Activated T-helper 2 cell treated with anti-CD3 and anti-CD28 coated beads, Interferon-gamma antibody, Interleukin-2, Interleukin-4, amounts not matched to agents 10 μg/mL and 5 μg/mL and 100 μg/mL, durations not matched to agents 14 hours and 24 hours and 36 hours (primary cell): ENCODE measurements at places on chromosomes 5 and 9. TPM values are rescaled to one million over a fixed set of nuclear protein-coding genes. Genes with fewer than 3 reads are reported as not detected.

DNA sequence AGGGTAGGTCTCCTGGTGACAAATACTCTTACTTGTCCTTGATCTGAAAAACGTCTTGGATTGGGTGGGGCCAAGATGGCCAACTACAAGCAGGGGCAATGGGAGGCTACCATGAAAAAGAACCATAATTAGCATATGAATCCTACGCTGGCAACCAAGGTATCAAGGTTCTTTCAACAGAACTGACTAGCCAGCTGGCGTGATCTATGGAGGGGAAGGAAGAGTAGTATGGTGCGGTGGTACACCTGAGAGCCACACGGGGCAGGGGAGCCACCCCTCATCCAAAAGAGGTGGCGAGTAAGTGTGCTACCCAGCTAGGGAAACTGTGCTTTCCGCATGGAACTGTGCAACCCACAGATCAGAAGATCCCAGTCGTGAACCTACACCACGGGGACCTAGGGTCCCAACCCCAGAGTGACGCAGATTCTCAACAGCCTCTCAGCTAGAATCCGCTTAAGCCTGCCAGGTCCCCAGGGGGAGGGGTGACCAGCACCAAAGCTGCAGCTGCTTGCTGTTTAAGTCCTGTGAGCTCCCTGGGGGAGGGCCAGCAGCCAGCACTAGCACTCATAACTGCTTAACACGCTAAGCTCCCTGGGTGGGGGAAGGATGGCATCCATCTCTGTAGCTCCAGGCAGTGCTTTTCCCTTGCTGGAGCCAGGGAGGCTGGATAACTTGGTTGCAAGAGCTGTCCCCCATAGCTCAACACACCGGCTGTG is 334.8 kb downstream of the FBXL17 start:
- no peaks in the 10 kb centered on the region for H3K4me1 ChIP-seq
- H3K27ac ChIP-seq, result no peak overlapping the region
- H3K4me3 ChIP-seq, result no peak overlapping the region
- peaks cover 3% of the 10 kb centered on the region for H3K36me3 ChIP-seq

The SCAMP1 gene
- total RNA-seq, result 17.1 and 17.7 TPM in 2 replicates

- peaks cover 19% of the 10 kb centered on the region for H3K4me1 ChIP-seq
- DNase-seq, result peak; percentile 15
- peak overlapping the region; percentile 99 for H3K27ac ChIP-seq
- peak overlapping the region; percentile 98 for H3K4me3 ChIP-seq
These were observed 616 bp downstream of the ABL1 start for GRCh38 chr9:130835441-130836298.

GRCh38 chr5:151015974-151016587 is 4.3 kb upstream of the GPX3 start:
- no peak for DNase-seq
- H3K4me1 ChIP-seq, result peaks cover 8% of the 10 kb centered on the region
- no peak overlapping the region for H3K27ac ChIP-seq
- no peak overlapping the region for H3K4me3 ChIP-seq

DNA sequence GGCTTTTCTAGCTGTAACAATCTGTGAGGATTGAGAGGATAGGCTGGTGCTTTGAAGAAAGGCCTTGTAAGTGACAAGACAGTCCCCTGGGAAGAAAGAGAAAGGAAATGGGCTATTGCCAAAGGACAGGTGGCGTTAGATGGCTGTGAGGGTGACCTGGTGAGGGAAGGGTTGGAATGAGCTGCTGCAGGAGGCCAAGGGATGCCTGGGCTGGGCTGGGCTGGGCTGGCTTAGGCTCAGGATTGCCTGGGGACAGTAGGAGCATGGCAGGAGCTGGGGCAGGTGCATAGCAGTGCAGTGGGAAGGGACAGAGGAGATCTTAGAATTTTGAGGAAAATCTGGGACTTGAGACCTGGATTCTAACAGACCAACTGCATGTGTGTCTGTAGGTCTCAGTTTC is 9.7 kb upstream of the MYOZ3 start:
- no peaks in the 10 kb centered on the region for H3K36me3 ChIP-seq
- no peak overlapping the region for H3K4me3 ChIP-seq
- H3K27me3 ChIP-seq, result peaks cover 7% of the 10 kb centered on the region
- peaks cover 2% of the 10 kb centered on the region for H3K4me1 ChIP-seq
- no peak for DNase-seq
- no peak overlapping the region for H3K27ac ChIP-seq

- no peaks in the 10 kb centered on the region for H3K36me3 ChIP-seq
- H3K4me3 ChIP-seq, result no peak overlapping the region
- no peak overlapping the region for H3K27ac ChIP-seq
- no peaks in the 10 kb centered on the region for H3K4me1 ChIP-seq
- DNase-seq, result no peak
These were observed 78.4 kb downstream of the FRMD3 start for GRCh38 chr9:83459830-83460229.

DNA sequence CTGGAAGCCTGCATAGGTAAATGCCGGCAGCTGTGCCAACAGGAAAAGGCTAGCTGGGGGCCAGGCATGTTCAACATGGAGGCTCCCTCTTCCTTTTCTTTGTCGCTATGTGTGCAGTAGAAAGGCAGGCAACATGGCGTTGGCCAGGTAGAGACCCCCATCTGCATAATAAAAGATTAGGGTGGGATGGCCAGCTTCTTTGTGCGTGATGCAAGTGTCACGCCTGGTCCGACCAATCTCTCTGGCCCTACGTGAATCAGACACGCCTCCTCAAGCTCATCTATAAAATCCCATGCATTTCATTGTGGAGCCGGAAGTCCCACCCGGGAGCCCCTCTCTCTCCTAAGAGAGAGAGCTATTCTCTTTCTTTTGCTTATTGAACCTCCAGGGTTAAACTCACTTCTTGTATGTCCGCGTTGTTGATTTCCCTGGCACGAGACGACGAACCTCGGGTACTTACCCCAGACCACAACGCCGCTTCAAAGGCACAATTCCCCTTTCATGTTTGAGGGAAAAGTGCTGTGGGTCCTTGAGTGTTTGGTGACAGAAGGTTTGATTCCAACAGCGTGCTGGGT is 25.0 kb upstream of the C5orf47 start:
- no peak overlapping the region for H3K4me3 ChIP-seq
- no peak for DNase-seq
- no peaks in the 10 kb centered on the region for H3K4me1 ChIP-seq

DNA sequence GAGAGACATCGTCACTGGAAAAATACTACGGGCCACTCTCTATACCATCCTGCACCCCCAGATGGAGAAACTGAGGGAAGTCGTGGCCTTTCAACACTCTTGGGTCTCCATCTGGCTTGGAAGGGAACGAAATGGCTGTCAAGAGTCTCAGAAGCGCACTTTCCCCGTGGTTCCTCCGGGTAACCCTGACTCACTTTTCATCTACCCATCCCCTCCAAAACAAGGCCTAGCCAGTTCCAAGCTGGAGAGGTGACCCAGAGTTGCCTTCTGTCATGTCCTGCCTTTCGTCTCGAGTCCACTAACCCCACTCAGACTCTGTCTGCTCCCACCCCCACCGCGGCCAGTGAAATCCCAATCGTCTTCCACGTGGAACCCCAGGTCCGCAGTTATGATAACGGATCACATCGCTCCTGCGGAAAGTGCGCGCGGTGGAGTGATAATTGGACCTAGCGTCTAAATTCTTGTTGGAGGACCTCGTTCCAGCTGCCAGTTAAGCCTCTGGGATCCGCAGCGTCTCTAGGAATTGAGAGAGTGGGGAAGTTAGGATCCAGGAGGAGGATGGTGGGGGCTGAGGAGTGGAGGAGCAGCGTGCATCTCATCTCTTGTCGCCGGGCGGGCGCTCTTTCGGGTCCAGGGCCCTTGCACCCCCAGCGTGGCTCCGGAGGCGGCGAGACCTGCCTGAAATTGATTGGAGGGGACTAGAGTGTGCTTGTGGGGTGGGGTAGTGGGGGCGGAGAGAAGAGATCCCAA is 4.6 kb downstream of the CDKN2A start:
- peaks cover 23% of the 10 kb centered on the region for H3K36me3 ChIP-seq
- DNase-seq, result no peak
- H3K27me3 ChIP-seq, result peaks cover 42% of the 10 kb centered on the region
- peaks cover 36% of the 10 kb centered on the region for H3K4me1 ChIP-seq
- H3K4me3 ChIP-seq, result no peak overlapping the region

- H3K27me3 ChIP-seq, result no peaks in the 10 kb centered on the region
- H3K4me3 ChIP-seq, result no peak overlapping the region
- peaks cover 54% of the 10 kb centered on the region for H3K4me1 ChIP-seq
- no peak overlapping the region for H3K27ac ChIP-seq
- DNase-seq, result no peak
These were observed 16.3 kb downstream of the TNFSF8 start for GRCh38 chr9:114914139-114914538.

- no peak overlapping the region for H3K27ac ChIP-seq
- no peak overlapping the region for H3K4me3 ChIP-seq
- H3K27me3 ChIP-seq, result peaks cover 11% of the 10 kb centered on the region
- no peaks in the 10 kb centered on the region for H3K36me3 ChIP-seq
- no peak for DNase-seq
These were observed 65.0 kb upstream of the DAP start for GRCh38 chr5:10825897-10826644.

DNA sequence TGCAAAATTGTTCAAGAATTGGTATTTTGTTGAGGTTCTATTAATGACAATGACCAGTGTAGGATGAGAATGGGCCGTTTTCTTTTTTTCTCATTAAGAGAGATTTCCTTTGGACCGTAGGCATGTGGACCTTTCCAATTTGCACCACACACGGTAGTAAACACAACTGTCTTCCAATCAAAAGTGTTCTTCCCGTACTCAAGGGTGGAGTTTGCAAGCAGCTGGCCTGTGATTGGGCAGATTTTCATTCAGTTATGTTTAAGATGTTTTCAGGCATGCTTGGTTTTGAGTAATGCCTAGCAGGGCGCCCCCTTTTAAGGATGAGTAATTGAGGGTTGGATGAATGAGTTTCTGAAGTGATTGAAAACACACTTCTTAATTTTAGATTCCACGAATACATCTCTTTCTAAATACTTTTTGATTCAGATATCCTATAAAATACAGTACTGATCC is 2.5 kb downstream of the KDM3B start:
- DNase-seq, result peak; percentile 47
- peaks cover 31% of the 10 kb centered on the region for H3K36me3 ChIP-seq
- H3K4me1 ChIP-seq, result peaks cover 36% of the 10 kb centered on the region
- peak overlapping the region; percentile 82 for H3K27ac ChIP-seq

GRCh38 chr5:51734677-51735076 is 351.4 kb downstream of the ISL1 start:
- DNase-seq, result no peak
- no peaks in the 10 kb centered on the region for H3K4me1 ChIP-seq
- no peak overlapping the region for H3K4me3 ChIP-seq
- no peak overlapping the region for H3K27ac ChIP-seq

- H3K27me3 ChIP-seq, result no peaks in the 10 kb centered on the region
- H3K4me1 ChIP-seq, result no peaks in the 10 kb centered on the region
- H3K27ac ChIP-seq, result no peak overlapping the region
- no peaks in the 10 kb centered on the region for H3K36me3 ChIP-seq
These were observed 64.0 kb upstream of the TUSC1 start for GRCh38 chr9:25742256-25742655.

GRCh38 chr5:124054564-124054963 is 542.6 kb downstream of the CSNK1G3 start:
- no peaks in the 10 kb centered on the region for H3K4me1 ChIP-seq
- DNase-seq, result no peak
- H3K4me3 ChIP-seq, result no peak overlapping the region

- no peak overlapping the region for H3K4me3 ChIP-seq
- H3K27ac ChIP-seq, result no peak overlapping the region
- H3K27me3 ChIP-seq, result no peaks in the 10 kb centered on the region
- DNase-seq, result no peak
These were observed 293.3 kb downstream of the MAN2A1 start for GRCh38 chr5:109982966-109983534.

The PCDHB12 gene
- total RNA-seq, result not detected in 2 replicates

The SPINK5 gene
- not detected in 2 replicates for total RNA-seq

GRCh38 chr5:137035480-137035878 is 463.6 kb downstream of the SPOCK1 start:
- no peaks in the 10 kb centered on the region for H3K36me3 ChIP-seq
- DNase-seq, result no peak
- no peaks in the 10 kb centered on the region for H3K4me1 ChIP-seq
- no peak overlapping the region for H3K4me3 ChIP-seq
- no peaks in the 10 kb centered on the region for H3K27me3 ChIP-seq
- H3K27ac ChIP-seq, result no peak overlapping the region

DNA sequence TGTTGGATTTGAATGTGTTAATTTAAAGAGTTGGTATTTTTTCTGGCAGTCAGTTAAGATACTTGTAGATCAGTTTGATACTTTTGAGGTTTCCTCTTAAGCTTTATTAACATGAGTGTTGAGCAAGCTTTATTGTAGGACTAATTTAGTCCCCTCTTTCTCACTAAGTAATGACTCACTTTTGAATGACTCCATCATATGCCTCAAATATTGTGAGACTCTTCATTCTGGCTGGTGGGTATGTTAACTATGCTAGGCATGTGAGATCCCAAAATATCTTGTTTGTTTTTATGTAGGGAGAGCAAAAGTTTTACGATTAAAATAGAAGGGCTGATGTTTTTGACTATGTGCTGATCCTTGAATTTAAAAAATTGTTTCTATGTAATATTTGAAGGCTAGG is 355.7 kb downstream of the IZUMO3 start:
- H3K27ac ChIP-seq, result no peak overlapping the region
- no peak overlapping the region for H3K4me3 ChIP-seq
- H3K36me3 ChIP-seq, result no peaks in the 10 kb centered on the region
- H3K4me1 ChIP-seq, result no peaks in the 10 kb centered on the region
- no peak for DNase-seq

DNA sequence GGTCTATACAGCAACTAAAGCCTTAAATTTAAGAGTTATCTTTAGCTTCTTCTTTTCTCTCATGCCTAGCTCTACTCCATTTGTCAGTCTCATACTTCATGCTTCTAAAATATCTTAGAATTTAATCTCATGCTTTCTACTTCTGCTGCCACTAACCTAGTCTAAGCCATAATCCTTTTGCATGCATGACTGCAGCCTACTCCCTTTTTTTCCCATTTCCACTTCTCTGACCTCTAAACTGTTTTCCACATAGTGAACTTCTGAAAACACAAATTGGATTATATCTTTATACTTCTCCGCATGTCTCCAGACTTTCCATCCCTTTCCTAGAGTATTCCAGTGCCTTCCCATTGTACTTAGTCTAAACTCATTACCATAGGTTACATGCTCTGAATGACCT is 193.0 kb downstream of the XRCC4 start:
- no peak overlapping the region for H3K27ac ChIP-seq
- H3K4me1 ChIP-seq, result no peaks in the 10 kb centered on the region
- no peaks in the 10 kb centered on the region for H3K27me3 ChIP-seq
- H3K4me3 ChIP-seq, result no peak overlapping the region
- DNase-seq, result no peak
